Heart right ventricle (tissue), 16 donors: ENCODE measurements at places on chromosomes 2 and 18. TPM values are rescaled to one million over a fixed set of nuclear protein-coding genes. Genes with fewer than 3 reads are reported as not detected.

The WDPCP gene
- polyA plus RNA-seq, result 3.7 TPM

- DNase-seq, result no peak
Measured at GRCh38 chr18:59142274-59142673, 2.6 kb downstream of the SEC11C start.

The SLC1A4 gene
- polyA plus RNA-seq, result 2.1 TPM

GRCh38 chr2:45771261-45771660, 119.8 kb downstream of the PRKCE start:
- DNase-seq, result peak; percentile 69

- DNase-seq, result no peak
Measured at GRCh38 chr18:74402806-74403433, 54.2 kb downstream of the DIPK1C start.

The LCT gene
- polyA plus RNA-seq, result not detected

DNA sequence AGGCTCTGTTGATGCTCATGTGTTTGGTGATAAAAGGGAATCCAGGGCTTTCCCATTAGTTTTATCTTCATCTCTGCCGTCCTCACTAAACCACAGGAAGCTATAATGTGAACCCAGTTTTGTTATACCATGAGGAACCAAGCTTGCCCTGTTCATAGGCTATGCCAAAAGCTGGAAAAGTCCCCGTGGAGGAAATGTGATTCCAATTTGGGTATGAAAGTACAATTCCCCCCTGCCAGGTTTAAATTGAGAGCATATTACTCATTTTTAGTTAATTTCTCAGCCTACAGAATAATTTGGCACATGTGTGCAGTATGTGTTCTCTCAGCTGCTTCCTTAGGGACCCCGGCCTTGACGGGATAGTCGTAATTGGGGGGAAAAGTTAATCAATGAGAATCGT, 327.4 kb downstream of the RND3 start:
- DNase-seq, result no peak

The DUSP2 gene
- polyA plus RNA-seq, result 29.1 TPM

DNA sequence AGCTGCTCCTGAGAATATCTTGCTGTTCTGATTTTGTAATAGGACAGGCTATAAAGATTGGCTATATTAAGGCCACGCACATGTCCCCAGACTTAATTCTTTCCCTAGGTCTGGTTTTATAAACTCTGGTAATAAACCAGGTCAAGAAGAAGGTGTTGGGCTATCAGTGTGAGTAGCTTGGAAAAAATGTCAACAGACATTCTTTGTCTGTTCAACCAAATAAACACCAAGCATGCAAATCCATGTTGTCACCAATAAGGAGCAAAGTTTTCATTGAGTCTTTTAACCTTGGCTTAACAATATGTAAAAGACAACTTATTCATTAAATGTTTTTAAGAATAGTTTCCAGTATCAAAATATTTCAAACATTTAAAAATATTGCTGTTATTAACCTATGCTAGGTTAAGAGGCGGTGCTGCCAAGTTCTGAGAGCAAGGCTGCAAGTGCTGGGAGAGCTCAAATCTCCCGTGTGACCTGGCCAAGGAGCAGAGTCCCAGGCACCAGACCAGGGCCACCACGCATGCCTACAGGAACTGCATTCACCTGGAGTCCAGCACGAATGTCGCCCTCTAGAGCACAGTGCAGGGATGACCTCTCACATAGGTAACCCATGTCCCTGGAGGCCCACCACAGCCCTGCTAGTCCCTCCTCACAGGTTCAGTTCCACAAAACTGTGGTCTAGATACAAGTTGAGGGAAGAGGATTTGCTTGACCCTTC, 120.5 kb upstream of the POU3F3 start:
- no peak for DNase-seq

- DNase-seq, result no peak
Measured at GRCh38 chr2:27763907-27764267, 7.6 kb upstream of the MRPL33 start.

The CYS1 gene
- 0.38 TPM for polyA plus RNA-seq

The KLHL30 gene
- polyA plus RNA-seq, result 3.0 TPM

- no peak for DNase-seq
Measured at GRCh38 chr2:156553714-156554442, 117.7 kb downstream of the GPD2 start.

DNA sequence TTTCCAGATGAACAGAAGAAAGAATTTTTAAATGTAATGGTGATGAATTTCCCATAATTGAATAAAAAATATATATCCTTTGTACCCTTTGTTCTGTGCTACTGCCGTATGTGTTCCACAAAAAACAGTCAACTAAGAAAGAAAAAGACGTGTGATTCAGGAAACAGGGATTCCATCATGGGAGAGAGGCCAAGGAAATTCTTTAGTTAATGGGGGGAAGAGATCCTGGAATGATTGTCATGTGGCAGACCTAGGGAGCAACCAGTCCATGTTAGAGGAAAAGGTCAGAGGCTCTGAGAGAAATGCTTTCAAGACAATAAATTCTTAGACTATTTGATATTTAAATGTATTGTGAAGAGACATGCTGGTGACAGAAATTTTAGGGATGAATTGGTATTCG, 76.6 kb downstream of the CPO start:
- DNase-seq, result no peak

GRCh38 chr2:238593678-238594077, 167.0 kb downstream of the ASB1 start:
- DNase-seq, result no peak

DNA sequence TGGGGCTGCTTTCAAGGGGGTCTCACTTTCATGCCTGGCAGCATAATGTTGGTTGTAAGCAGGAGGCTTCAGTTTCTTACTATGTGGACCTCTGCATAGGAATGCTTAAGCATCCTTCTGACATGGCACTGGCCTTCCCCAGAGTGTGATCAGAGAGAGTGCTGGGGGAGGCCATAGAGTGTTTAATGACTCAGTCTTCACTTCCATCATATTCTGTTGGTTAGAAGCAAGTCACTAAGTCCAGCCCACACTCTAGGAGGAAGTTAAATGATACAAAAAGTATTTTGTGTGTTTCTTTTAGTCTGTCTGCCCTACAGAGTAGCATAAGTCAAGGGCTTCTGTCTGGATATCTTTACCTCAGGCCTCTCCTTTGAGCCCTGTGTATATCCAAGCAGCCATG, 64.9 kb downstream of the GALNT1 start:
- no peak for DNase-seq

The ZNF396 gene
- 0.52 TPM for polyA plus RNA-seq

GRCh38 chr2:230140667-230141066, 71.9 kb upstream of the SLC16A14 start:
- DNase-seq, result no peak

DNA sequence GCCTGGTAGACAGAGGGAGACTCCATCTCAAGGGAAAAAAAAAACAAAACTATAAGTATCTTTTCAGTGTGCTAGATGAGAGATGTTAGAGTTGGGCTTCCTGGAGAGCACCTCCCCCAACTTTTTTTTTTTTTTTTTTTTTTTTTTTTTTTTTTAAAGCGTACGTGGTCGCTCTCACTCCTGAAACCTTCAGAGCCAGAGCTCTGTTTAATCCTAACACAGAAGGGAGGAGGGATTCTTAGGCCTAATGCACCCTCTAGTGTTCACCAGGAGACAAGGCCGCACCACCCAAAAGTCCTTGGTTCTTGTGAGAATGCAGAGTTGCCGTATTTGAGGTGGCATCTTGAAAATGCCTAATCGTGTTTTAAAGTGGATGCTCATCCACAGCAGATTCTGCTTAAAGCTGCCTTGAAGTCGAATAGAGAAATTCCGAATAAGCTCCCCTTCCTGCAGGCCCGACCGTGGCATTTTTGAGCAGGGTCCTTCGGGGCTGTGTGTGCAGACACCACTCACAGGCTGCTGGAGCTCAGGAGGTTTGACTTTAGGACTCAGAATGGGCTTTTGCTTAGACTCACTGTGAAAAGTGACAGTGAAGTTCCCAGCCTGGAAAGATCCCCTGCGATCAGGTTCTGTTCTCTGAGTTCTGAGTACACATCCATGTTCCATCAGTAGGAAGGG, 252.6 kb downstream of the AGAP1 start:
- DNase-seq, result no peak

- DNase-seq, result no peak
Measured at GRCh38 chr2:179226961-179227259, 37.7 kb downstream of the SESTD1 start.

- DNase-seq, result no peak
Measured at GRCh38 chr2:197920592-197921201, 116.3 kb downstream of the PLCL1 start.

DNA sequence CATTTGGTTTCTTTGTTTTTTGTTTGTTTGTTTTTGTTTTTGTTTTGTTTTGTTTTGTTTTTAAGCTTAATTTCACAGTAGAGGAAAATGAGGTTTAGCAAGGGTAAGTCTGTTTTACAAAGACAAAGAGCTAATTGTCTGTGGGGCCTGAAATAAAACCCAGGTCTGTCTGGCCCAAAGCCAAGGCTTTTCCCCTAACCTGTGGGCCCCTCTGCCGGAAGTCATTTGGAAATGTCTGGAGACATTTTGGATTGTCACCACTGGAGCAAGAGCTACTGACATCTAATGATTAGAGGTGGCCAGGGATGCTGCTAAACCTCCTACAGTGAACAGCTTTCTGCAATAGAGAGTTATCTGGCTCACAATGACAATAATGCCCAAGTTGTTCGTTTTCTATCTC, 167.2 kb downstream of the MAP2 start:
- DNase-seq, result no peak

DNA sequence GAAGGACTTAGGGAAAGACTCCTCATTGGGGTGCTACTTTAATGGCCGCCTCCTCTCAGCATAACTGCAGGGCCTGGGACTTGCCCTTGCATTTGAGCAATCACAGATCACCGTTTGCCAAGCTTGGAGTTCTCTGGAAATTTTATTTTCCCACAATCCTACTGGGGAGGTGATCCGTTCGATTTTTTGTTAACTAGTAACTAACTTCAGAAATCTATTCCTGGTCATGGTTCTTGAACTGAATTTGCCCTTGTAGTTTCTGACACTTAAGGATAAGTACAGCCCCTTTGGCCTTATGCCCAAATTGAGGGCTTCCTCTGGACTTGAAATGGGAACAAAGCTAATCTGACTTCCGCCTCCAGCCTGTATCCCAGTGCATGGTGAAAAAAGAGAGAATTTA, 60.5 kb upstream of the ST3GAL5 start:
- DNase-seq, result peak; percentile 79

The DSG1 gene
- polyA plus RNA-seq, result under 0.01 TPM

DNA sequence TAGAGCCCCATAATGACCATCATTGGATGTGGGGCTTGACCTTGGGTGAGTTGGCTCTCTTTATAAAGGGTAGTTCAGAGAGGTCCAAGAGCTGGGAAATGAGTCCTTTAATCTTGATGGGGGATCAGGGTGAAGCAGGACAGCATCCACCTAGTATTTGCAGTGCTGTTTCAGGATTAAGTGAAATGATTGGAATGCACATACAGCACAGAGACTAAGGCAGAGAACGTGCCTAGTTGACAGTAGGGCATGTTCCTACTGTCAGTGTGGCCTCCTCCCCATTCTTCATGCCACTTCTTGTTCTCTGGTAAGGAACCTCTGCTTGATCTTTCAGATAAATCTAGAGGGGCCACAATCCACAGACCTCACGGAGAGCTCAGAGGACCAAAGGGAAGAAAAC, 78.9 kb downstream of the TRIM43 start:
- no peak for DNase-seq

The EFEMP1 gene
- polyA plus RNA-seq, result 46.9 TPM

GRCh38 chr2:38145236-38145635, 69.3 kb upstream of the CYP1B1 start:
- no peak for DNase-seq

The MRPL19 gene
- polyA plus RNA-seq, result 12.2 TPM

DNA sequence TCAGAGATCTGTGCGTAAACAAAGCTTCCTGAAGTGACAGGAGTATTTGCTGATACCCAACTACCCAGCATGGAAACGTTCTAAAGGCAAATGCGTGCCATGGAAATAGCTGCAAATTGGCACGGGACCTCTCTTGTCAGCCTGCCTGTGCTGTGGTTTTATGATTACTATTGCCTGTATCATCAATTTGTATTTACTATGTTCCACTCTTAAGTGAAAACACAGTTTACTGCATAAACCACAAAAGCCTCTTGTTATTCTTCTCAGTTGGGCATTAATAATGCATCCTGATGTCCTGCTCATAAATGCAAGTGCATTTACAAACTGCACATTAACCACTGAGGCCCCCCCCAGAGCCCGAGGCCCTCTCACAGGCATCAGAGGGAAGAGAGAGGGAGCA, 196.6 kb upstream of the SLC35G4 start:
- no peak for DNase-seq

DNA sequence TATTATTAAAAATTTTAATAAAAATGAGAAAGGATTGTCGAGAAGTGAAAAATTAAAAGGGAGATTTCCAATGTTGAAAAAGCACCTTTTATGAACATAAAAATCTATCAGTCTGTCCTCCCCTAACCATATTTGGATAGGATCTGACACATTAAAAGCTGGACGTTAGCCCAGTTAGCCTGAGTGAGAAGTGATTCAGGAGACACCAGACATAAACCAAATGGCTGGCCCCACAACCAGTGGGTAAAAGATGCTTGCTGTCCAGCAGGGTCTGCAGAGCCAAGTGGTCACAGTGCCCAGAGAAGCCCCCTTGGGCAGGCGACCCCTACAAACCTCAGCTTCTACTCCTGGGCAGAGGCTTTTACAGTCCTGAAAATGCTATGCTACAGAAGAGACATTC, 253.8 kb upstream of the LYPD1 start:
- DNase-seq, result no peak

The TFCP2L1 gene
- polyA plus RNA-seq, result 0.15 TPM

The IL1RN gene
- 0.22 TPM for polyA plus RNA-seq

DNA sequence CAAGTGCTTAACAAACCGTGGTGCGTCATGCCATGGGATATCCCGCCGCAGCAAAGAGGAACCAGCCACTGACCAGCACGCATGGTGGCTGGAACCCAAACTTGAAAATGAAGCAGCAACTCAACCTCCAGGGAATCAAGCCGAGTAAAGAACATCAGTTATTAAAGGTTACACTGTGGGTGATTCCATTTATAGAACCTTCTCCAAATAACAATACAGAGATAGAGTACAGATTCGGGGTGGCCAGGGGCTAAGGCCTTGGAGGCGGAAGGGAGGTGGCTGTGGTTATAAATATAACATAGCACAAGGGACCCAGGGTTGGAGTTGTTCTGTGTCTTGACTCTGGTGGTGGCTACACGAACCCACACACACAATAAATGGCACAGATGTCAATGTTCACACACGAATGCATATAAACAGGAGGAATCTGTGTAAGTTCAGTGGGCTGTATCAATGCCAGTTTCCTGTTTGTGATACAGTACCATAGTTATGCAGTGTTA, 123.1 kb downstream of the EIPR1 start:
- DNase-seq, result no peak

The C2orf66 gene
- 0.03 TPM for polyA plus RNA-seq

DNA sequence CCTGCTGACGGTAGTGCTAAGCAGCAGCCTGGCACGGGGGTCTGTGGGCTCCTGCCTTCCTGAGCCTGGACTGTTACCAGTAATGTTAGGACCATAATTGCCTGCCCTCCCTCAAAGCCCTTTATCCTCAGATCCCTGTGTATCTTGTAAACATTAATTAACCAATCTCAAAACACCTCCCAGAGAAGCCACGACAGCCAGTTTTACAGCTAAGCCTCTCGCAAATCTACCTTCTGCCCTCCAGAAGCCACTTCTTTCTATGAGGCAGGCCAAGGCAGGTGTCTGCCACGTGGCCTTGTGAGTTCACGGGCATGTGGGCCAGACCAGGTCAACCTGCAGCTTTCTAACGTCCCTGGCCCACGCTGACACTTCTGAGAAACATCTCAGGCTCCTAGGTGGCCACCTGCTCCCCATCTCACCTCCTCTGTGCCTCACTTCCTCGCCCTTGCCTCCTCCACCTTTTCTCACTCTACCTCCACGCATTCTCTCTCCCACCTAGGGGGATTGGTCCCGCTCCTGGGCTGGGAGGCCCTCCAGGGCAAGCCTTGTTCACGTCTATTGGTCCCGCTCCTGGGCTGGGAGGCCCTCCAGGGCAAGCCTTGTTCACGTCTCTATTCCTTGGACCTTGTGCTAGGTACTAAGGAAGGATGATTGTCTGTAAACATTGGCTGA, 64.3 kb downstream of the EDAR start:
- no peak for DNase-seq
